ENCODE measurements at places on chromosomes 13 and 19.

- DNase-seq = peak; percentile 12
These were observed 9.8 kb downstream of the CLEC4M start for GRCh38 chr19:7772752-7773291.

DNA sequence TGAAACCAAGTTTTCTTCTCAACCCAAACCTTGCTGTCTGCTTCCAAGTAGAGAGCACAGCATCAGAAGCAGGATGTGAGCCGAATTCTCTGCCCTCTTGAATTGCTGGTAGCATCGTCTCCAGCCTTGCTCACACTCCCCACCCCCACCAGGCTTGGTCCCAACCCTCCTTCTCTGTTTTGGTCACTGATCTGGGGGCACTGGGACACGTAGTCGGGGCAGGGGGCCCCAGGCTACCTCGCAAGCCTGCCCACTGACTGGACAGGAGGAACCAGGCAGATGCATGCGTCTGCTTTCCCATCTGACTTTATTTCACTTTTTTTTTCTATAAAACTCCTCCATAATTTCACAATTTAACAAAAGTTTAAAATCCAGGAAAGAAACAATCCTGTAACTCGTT lies 69.7 kb downstream of the MLLT1 start:
- DNase-seq = no peak

GRCh38 chr13:32229443-32229842 lies 85.7 kb downstream of the ZAR1L start:
- DNase-seq = no peak

DNA sequence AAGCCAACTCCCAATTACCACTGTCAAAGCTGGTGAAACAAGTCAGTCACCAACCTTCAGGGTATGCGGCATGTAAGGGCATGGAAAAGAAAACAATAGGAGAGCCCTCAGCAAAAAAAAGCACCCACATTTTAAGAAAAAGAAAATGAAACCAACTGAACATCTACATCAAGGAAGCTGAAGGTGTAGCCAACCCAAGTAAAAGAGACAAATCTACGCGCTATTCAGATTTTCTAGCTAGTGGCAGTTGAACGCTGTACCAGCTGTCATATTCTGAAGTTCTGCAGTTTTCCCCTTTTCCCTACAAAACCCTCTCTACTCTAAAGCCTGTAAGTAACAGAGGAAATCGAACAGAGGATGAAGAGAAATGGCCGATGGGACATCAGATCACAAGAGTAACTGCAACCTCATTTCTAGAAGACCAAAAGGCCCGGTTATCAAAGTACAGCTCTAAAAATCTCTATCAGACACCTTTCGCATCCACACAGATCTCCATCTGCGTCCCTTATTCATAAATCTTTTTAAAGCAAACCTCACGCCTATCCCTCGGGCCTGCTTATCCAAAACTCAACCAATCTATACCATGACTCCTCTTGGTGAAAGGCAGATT lies 1.4 kb downstream of the MYCBP2 start:
- no peak for DNase-seq

- DNase-seq = no peak
These were observed 113.4 kb downstream of the TSHZ3 start for GRCh38 chr19:31235806-31236205.

GRCh38 chr19:12364391-12365235 lies 870 bp downstream of the ZNF442 start:
- DNase-seq = no peak

DNA sequence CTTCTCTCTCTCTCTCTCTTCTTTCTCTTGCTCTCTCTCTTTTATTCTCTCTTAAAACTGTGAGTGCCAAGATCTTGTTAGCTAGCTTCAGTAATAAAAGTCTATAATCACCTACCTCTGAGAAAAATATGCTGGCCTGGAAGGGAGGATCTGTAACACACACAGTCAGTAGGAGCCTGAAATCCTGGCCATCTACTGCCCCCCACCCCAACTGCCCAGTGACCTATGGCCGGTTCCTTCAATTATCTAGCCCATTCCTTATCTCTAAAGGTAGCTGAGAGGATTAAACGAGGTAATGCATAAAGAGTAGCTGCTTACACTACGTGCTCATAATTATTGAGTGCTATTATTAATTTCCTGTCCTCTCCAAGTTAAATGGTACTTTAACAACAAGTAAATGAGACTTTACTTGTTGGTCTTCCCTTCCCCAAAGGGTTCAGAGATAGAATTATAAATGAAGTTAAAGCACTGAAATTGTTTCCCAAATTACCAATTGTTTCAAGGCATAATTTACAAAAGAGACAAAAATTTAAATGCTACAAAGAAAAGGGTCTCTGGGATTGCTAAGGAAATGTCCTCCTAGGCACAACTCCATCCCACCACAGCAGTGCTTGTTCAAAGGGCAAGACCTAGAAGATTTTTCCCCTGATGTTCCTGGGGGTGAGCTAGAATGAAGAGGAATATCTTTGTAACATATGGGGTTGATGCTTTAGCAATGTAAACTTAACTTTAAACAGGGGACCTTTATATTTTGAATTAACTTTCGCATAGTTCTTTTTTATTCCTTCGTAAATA lies 1.8 kb downstream of the LCP1 start:
- DNase-seq = no peak

DNA sequence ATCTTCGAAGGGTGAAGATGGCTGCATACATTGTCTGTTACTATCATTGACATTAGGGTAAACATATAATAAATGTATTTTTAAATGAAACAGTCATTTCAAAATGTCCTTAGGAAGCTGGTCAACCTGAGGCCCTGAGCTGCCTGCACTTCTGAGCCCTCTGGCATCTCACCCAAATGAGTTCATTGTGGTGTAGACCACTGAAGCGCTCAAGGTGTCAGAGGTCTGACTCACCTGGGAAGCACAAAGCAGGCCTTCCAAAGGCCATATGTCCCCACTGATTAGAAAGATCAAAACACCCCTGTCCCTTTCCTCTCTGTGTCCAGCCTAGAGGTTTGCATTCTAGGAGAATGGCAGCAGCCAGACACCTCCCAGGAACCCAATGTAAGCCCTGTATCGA lies 59.6 kb downstream of the COL4A2 start:
- no peak for DNase-seq

DNA sequence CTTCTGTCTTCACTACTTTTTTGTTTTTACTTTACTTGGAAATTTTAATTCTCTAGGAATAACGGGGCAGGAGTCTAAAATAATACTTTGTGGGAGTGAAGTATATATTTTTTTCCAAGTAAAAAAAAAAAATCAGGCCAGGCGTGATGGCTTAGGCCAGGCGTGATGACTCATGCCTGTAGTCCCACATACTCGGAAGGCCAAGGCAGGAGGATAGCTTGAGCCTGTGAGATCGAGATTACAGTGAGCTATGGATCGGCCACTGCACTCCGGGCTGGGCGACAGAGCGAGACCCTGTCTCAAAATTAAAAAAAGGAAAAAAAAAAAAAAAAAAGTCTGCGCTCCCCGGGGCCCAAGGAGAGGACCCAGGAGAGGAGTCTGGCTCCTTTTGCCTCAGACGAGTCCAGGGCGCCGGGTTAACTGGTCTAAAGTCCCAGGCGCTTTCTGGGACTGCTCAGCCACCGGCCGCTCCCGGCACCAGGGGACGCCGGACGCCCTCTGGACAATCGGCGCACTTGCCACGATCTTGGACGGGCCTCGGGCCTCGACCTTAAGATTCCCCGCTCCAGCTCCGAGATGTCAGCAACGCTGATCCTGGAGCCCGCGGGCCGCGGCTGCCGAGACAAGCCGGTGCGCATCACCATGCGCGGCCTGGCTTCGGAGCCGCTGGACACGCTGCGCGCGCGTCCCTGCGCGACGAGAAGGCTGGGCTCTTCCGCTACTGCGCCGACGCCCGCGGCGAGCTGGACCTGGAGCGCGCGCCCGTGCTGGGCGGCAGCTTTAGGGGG lies 2.7 kb upstream of the ZFP82 start:
- DNase-seq = no peak

DNA sequence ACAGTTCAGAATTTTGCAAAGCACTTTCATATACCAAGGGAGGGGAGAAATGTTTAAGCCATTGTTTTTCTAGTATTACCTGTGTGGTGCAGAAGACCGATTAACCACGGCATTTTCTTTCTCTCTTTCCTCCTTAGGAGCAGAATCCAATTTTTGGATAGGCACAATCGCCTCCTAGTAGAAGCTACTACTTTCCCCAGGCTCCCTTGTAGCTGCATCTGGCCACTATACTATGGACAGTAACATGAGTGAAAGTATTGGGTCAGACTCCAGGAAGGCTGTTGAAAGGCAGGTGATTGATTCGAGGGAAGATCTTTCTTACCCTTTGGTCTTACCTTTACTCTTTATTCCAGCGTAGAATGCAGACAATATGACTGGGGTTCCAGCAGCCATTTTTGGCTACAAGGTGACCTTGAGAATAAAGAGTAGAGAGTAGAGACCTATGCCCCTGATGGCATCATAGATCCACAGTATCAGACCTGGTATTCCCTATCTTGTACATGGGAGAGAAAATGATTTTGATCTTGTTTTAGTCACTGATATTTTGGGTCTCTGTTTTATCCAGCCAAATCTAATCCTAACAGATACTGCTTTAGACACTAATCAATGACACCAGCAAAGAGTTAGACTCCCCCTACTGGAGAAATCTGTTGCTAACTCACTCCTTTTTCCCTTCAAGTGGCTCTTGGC lies 77.0 kb downstream of the LRRC63 start:
- no peak for DNase-seq

DNA sequence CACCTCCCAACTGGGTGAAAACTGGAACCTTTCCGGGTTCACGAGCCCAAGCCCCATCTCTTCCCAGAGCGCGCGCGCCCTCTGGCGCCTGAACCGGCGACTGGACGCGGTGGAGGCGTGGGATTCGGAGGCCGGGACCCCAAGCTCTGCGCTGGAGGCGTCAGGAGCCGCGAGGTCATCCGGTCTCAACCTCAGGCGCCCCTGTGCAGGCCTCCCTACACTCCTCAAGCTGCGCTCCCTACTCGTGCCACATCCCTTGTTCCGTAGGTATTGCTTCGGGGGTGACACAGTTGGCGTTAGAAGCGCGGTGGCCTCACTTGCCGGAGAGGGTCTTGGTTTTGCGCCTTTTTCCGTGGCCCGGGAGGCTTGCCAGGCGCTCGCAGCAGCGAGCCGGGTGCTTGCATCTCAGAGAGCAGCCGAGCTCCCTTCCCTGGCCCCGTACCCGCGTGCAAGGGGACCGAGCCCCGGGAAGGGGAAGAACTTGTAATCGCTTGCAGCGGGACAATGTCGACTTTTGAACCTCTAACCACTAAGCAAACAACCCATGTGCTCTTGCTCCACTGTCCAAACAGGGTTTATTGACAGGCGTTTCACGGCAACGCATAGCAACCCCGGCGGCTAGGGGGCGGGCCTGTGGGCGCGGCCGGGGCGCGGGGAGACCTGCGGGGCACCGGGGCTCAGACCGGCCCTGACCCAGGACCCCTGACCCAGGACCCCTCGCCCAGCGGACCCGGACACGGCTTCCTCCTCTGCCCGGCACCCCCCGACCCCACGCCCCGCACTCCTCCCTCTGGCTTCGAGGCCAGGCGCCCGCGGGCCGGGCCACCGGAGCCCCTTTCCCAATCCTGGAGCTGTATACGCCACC lies 8.5 kb downstream of the CDX2 start:
- no peak for DNase-seq

DNA sequence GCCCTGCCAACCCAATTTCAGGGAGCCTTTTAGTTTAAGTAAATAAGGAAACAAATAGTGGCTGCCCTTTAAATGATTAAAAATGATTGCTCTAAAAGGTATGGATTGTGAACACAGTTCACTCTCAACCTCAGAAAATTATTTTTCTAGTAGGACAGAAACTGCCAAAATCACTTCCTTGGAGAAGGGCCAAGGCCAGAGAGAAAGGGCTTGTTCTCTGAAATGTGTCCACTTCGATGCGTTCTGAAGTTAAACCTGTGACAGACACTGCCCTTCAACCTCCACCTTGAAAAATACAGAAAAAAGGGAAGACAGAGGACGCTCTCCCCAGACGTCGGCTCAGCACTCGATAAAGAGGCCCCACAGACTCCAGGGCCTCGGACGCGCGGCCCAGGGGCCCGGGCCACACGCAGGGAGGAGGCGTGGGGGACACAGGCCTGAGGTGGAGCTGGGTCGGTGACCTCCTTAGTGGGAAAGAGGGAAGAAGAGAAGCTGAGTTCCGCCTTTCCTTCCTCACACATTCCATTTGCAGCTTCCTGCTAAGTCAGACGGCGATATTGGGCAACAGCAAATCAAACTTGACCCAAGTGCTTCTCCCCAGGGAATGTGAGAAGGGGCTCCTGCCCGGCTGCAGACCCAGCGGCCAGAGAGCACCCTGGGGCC lies 63.6 kb downstream of the RASA3 start:
- no peak for DNase-seq

DNA sequence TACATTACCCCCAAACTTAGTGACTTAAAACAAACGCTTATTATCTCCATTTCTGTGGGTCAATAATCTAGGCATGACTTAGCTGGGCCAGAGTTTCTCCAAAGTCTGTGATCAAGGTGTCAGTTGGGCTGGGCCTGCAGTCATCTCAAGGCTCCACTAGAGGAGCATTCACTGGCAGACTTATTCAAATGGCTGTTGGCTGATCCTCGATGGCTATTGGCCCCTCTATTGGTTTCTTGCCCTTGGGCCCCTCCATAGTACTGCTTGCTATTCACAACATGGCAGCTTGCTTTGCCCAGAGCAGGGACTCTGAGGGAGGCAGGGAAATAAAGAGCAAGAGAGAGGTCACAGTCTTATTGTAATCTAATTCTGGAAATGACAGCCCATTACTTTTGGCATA lies 57.6 kb downstream of the RCBTB2 start:
- no peak for DNase-seq

DNA sequence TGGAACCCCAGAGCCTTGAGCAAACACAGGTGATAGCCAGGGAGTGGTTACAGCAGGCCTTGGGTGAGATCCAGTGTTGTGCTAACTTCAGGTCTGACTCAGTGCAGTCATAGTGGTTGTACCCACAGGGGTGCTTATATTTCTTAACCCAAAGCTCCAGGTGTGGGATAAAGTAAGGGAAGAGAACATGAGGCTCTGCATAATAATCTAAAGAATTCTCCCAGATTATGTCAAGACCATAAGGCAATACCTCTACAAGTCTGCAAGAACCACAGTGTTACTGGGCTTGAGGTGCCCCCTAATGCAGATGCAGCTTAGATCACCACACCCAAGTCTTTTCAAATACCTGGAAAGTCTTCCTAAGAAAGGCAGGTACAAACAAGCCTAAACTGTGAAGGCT lies 485.4 kb downstream of the RFC3 start:
- DNase-seq = no peak

- no peak for DNase-seq
These were observed 111.8 kb downstream of the SACS start for GRCh38 chr13:23321535-23322241.

DNA sequence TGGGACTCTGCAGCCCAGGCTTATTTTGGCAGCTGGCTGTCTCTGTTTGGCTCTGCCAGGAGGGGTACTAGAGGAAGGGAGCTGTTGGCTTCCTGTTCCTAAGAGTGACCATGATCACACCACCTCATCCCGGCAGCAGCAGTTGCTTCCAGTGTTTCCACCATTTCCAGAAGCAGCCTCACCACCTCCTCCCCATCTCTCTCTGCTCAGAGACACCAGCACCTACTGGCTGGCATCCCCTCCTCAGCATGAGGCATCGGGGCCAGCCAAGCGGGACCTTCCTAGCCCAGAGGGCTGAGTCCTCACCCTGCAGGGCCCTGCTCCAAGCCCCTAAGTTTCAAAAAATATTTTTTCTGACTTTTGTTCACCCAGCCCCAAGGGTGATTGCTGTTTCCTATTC lies 59.0 kb downstream of the NUFIP1 start:
- no peak for DNase-seq
